OCI-M1 (cell line): ENCODE measurements at places on chromosomes 2 and 18.

DNA sequence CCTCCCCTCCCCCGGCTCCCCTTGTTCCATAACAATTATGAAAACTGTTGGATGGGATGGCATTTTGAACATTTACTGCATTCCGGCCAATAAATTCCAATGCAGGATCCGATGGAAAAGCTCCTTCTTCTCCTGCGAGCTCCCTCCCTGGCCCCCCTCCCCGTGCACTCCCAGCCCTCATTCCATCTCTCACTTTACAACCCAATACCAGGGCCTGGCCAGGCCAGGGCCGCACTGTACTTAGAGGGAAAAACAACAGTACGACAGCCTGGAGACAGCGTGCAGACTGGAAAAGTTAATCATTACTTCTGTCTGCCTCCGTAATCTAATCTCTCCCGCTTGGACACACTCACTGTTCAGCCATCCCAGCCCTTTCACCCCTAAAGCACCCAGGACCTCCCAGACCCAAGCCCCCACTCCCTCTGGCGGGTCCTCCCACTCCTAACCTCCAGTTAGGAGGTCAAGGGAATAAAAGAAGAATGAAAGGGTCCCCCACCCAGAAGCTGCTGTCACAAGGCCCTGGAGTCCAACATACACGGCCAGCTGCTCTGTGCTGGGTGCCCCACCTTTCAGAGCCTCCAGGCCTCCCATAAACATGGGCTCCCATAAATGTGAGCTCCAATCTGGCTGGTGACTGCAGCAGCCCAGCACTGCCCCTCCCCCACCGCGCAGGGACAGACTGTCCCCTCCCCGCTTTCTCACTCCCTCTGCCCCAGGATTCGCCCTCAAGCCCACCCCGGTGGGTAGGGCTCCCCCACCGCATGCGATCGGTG lies 20.6 kb downstream of the SMAD7 start:
- DNase-seq: no peak

- DNase-seq: no peak
Observed at GRCh38 chr2:130891966-130892365, 55.3 kb downstream of the ARHGEF4 start.

GRCh38 chr2:145638675-145639074 lies 1118.8 kb upstream of the ZEB2 start:
- peak; percentile 52 for DNase-seq

- DNase-seq: no peak
Observed at GRCh38 chr2:43136011-43136799, 90.2 kb downstream of the ZFP36L2 start.

DNA sequence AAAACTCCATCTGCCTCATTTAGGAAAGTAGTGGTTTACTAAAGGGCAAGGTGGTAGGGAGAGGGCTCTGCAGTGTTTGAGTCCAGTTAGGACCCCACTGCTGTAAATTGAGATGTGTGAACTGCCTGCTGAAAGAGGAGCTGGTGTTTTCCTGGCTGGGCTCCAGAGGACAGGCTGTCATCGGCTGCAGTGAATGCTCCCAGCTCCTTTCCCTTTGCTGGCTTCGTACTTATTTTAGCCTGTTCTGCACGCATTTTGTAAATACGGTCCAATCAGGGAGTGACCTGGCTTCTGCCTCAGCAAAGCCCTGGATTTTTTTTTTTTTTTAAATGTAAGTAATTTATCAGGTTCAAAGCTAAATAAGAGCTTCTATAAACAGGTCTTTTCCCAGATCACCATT lies 37.5 kb downstream of the SLC4A3 start:
- no peak for DNase-seq

GRCh38 chr18:36264283-36264682 lies 33.2 kb upstream of the FHOD3 start:
- no peak for DNase-seq
